Upper lobe of right lung (tissue), 1 donor: ENCODE measurements at places on chromosomes 6 and 20. TPM values are rescaled to one million over a fixed set of nuclear protein-coding genes. Genes with fewer than 3 reads are reported as not detected.

The APCDD1L gene
- total RNA-seq = not detected

The TMEM217 gene
- 1.8 TPM for total RNA-seq

The NFKBIE gene
- total RNA-seq = 7.1 TPM

The TP53TG5 gene
- not detected for total RNA-seq

The DSP gene
- 21.4 TPM for total RNA-seq

The HAO1 gene
- total RNA-seq = not detected

The OR12D3 gene
- not detected for total RNA-seq

The TRAPPC3L gene
- total RNA-seq = 0.64 TPM

The PPP1R14C gene
- 10.0 TPM for total RNA-seq

The TREM1 gene
- 61.2 TPM for total RNA-seq
